ENCODE measurements at places on chromosomes 4 and X.

DNA sequence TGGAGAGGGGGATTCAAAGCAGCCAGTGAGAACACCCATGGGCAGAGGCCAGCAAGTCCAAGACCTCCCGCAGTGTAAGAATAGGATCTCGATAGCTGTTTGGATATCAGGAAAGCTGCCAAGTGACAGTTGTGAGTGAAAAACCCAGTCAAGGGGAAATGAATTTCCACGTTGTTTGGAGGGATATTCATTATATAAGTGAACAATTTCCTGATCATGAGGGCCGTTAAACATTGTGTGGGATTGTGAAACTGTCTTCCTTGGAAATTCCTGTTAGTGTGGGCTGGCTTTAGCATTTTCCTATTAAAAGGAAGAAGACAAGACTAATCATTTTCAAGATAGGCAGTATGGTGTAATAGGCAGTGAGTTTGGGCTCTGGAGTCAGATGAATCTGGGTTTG is 15.0 kb downstream of the CLDN2 start:
- no peak for DNase-seq

DNA sequence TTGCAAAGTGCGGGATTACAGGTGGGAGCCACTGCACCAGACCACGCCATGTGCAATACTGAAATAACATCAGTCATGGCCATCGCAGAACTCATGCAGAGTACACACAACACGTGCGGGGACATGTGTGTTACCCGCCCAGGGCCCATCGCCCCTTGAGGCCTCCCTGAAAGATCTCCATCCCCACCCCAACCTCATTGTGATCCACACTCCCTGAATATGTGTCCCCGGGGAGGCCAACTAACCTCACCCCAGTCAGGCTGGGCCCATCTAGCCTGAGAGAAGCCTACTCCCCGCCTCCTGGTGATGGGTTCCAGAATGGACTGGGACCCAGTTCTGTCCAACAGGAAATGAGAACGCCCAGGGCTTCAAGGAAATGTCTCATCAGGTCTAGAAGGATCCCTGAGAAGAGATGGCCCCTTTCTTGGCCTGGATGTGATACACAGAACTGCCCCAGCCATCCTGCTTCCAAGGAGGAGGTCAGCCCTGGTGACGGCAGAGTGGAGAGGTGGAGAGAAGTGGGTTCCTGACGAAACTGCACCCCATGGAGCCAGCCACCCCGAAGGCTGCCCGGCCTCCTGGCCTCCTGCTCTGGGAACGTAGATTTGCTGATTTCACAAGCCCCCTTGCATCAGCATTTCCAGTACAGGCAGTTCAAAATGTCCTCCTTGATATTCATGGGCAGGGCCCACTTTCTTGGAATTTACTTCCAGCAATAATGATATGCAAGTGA is 22.5 kb upstream of the CLDN24 start:
- no peak for DNase-seq

DNA sequence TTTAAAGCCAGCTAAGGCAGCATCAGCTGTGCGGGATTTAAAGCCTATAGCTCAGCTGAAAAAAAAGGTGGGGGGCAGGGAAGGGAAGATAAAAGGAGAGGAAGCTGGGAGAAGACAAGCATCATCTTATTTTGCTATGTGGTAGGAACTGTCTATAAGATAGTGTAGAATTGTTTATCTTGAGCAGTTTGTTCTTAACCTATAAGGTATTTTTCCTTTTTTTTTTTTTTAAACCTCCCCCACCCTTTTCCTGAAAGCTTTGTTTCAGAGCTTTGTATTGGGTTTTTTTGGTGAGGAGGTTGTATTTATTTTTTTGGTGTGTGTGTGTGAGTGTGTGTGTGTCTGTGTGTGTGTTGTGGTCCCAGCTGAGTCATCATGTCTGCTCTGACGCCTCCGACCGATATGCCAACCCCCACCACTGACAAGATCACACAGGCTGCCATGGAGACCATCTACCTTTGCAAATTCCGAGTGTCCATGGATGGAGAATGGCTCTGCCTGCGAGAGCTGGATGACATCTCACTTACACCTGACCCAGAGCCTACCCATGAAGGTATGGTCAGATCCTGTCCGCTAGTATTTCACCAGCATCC is 531 bp downstream of the RUFY3 start:
- DNase-seq = peak; percentile 69

DNA sequence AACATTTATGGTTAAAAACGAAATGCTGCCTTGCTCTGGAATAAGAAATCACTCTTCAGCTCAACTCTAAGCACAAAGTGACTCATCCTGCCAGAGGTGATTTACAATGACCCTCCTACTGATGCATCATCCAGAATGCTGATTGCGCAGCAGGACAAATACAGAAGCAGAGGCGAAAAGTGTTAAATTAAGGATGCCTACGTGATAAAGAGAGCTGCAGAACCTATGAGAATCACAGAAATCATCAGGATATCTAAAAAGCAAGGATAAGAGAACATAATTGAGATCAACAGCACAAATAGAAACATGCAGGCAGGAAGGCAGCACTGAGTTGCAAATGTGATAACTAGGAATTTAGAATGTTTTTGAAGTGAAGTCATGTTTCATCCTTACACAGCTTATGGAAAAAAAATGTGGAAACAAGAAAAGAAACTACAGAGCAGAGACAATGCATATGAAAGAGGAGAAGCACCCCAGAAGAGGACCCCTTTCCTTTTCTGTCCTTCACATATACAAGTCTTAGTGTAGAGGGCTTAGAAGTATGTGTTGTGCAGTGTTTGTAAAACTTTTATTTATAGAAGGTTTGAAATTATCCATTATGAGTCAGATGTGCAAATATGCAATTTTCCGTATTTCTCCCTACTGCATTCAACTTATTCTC is 188.4 kb downstream of the SLC7A11 start:
- DNase-seq = peak; percentile 95

DNA sequence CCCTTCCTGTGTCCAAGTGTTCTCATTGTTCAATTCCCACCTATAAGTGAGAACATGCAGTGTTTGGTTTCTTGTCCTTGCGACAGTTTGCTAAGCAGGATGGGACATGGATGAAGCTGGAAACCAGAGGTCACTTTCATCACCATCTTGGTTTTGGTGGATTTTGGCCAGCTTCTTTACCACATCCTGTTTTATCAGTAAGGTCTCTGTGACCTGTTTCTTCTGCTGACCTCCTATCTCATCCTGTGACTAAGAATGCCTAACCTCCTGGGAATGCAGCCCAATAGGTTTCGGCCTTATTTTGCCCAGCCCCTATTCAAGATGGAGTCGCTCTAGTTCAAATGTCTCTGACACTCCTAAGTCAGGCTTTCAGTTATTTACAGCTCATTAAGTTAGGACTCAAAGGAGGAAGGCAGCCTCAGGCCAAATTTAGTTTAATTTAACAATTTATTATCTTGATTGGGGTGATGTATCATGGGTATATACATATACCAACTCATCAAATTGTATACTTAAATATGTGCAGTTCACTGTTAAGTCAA is 169.9 kb upstream of the NDP start:
- DNase-seq = no peak

GRCh38 chr4:77007358-77008230 is 58.0 kb downstream of the SEPTIN11 start:
- peak; percentile 80 for DNase-seq

DNA sequence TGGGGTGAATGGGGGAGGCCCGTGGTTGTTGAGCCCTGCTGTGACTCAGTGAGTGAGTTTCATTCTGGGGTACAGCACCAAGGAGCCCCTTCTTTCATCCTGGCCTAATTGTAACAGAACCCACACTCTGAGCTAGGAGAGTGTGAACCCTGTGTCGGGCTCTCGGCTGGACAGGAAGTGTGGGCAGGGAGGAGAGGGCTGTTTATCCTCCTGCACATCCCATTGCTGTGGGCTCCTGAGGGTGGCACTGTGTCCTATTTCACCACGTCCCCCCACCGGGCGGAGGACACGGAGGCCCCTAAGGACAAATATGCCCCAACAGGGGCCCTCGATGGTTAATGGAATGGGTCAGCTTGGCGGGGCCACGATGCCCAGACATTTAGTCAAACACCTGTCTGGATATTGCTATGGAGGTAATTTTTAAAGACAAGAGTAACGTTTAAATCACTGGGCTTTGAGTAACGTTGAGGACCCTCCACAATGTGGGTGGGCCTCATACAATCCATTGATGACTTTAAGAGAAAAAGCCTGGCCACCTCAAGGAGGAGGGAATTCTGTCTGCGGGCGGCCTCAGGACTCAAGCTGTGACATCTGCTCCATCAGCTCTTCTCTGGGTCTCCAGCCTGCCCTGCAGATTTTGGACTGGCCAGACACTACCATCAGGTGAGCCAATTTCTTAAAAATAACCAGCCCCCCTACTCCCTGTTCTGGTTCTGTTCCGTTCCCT is 46.1 kb upstream of the SORCS2 start:
- DNase-seq = no peak

DNA sequence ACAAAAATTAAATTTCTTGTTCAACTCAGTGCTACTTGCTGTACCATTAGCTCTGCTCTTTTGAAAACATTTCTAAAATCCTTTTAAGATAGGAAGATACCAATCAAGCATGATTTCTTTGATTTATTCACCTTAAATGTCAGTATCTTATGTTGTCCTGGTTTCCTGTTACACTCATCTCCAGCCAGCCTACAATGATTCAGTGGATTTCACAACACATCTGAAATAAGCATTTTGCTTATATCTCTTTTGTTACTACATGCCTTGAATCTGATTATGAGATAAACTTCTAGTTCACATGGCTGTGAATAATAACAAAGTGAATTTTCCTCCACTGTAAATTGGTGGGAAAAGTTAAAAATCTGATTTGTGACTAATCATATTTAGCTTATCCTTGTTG is 112.5 kb upstream of the BMP3 start:
- peak; percentile 71 for DNase-seq

- no peak for DNase-seq
These were observed 70.8 kb downstream of the SMIM20 start for GRCh38 chr4:25984796-25985195.

DNA sequence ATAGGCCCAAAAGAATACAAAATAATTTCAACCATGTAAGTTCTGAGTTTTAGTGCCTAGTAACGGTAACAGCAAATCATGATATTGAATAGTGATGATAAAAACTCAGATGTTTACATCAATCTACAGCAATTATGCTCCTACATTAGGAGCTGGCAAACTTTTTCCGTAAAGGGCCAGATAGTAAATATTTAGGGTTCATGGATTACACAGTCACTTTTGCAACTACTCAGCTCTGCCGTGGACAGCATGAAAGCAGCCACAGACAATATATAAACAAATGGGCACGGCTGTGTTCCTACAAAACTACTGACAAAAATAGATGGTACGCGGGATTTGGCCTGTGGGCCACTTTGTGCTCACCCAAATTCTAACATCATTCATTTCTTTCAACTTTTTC is 167.8 kb upstream of the NAP1L5 start:
- DNase-seq = no peak

DNA sequence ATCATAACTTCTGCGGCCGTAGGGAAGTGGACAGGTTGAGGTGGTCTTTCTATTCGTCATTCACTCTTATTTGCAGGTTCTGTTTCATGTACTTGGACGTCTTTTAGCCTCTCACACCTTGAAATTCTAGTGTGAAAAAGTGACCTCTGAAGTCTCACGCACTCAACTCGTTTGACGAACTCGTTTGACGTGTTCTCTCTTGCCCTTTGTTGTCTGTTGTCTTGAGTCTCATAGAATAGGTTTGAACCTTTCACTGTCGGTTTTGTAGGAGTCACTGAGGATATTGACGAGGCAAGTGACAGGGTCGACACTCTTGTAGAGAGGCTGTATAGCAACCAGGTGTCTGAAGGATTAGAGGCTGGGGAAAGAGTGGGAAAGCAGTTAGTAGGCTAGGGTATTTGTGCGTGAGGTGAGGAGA is 1.1 kb upstream of the PGRMC2 start:
- no peak for DNase-seq

- DNase-seq = no peak
These were observed 1.8 kb upstream of the ARHGEF38 start for GRCh38 chr4:105550641-105551040.

DNA sequence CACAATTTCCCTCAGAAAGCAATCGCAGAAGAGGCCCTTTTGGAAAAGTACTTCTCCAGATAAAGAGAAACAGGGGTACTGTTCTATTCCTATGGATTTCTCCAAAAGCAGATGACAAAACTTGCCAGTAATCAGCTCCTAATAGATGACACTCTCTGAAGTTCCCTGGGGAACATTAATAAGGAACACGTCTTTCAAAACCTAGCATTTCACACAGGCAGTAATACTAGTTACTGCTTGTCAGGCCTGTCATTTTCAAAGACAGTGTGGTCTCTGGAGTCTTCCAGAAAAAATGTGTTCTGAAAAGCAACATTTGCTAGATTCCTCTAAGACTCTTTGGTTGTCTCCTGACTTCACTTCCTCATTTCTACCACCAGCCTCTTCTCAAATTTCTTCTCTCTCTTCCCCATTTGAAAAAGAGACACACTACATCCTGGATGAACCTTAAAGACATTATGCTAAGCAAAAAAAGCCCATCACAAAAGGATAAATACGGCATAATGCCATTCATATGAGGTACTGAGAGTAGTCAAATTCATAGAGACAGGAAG is 47.3 kb downstream of the CHRDL1 start:
- DNase-seq = no peak

DNA sequence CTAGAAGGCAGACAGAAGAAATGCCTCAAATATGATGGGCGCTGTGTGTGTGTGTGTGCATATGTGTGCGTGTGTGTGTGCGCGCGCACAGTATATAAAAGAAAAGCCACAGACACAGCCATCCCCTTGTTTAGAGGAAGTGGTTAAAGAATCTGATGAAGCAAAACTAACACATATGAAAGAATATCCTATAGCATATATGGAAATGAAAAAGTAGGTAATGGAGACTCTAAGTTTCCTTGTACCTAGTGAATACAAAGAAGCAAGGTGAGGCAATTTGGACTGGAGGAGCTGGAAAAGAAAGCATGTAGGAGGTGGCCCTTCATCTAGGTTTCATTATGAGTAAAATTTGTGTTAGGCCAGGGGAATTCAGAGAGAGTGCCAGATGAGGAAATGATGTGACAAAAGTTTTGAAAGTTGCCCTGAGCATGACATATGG is 58.6 kb upstream of the MCF2 start:
- DNase-seq = no peak

- DNase-seq = no peak
These were observed 38.7 kb downstream of the BEX3 start for GRCh38 chrX:103415068-103415467.

Data from GM23248 (cell line).